ENCODE measurements at places on chromosomes 1 and 21.

DNA sequence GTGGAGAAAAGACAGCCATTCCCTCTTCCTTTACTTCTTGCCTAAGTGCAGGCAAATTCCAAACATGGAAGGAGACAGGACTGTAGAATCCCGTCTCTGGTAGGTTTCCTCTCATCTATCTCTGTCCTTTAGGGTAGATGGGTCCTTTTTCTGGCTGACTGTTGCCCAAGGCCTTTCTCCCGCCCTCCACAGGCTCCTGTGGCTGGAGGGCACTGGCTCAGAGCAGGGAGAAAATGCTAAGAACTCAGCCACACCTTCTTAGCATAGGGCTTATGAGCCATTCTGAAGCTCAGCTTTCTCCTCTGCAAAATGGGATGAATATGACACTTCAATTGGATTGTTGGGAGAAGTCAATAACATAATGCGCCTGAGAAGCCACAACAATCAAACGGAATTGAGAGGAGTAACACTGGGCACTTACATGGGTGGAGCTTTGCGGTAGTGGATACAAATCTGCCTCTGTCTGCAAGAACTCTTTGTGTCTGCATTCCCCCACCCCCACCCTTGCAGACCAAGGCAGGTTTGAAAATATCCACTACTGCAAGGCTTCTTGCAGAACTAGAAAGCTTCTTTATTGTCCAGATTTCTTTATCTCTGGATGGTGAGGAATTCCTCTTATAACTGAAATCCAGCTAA is 94.7 kb downstream of the CSMD2 start:
- no peak for DNase-seq

- no peak for DNase-seq
Measured at GRCh38 chr1:112686835-112687234, 12.4 kb downstream of the MOV10 start.

- DNase-seq: no peak
Measured at GRCh38 chr1:75334876-75335389, 200.7 kb downstream of the LHX8 start.

DNA sequence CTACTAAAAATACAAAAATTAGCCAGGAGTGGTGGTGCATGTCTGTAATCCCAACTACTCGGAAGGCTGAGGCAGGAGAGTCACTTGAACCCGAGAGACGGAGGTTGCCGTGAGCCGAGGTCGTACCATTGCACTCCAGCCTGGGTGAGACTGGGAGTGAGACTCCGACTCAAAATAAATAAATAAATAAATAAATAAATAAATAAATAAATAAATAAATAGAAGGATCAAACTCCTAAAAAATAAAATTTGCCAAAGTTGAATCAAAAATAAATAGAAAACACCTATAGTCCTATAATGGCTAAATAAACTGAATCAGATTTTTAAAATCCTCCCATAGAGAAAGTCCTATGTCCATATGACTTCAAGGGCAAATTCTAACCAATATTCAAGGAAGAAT is 15.2 kb upstream of the PEX19 start:
- DNase-seq: no peak

DNA sequence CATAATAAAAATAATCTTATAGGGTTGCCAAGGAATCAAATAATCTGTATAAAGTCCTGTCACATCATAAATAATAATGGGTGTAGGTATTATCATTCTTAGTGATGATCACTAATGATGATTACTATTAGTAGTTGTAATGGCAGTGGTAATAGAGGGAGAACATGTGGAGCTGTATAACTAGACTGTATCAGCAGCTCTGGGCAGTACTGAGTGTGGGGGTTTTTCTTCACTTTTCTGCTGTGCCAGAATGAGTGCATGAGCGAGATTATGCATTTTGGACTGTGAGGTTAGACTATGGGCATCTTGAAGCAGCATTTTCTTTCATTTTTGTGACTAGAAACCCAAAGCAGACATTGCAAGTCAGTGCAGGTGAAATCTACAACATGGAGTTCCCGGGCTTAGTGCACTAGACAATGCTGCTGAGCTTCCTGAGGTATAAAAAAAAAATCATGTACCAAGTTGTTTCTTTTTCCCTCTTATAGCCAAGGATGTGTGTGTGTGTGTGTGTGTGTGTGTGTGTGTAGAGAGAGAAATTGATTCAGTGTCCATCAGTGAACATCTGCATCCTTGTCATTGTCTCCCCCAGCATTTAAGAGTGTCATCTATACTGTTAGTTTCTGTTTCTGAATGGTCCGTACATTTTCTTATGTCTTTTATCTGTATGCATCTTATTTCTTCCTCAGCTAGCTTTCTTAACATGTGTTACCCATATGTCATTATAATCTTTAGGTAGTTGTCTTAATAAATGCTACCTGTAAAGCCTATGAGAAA is 86.6 kb downstream of the GIPC2 start:
- no peak for DNase-seq

GRCh38 chr1:233361876-233362275 is 34.4 kb downstream of the MAP3K21 start:
- DNase-seq: no peak

DNA sequence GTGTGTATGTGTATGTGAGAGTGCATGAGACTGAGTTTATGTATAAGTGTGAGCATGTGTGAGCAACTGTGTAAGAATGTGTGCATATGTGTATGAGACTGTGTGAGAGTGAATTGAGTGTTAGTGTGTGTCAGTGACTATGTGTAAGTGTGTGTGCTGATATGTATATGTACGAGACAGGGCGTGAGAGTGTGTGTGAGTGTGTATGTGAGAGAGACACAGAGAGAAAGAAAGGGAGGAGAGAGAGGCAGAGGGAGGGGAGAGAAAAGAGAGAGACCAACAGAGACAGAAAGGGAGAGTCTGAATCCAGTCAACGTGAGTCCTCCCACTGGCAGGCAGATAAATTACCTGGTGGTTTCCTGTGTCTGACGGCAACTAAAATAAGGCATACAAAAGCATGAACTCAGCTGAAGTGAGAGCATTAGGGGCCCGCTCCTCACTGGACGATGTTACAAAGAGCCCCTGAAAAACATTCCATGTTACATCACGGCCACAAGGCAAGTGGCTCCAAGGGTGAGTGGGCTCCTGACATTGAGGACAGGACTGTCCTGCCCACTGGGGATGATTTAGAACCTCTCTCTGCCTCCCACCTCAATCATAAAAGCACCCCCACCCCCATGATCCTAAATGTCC is 66.6 kb upstream of the TIAM1 start:
- DNase-seq: no peak

DNA sequence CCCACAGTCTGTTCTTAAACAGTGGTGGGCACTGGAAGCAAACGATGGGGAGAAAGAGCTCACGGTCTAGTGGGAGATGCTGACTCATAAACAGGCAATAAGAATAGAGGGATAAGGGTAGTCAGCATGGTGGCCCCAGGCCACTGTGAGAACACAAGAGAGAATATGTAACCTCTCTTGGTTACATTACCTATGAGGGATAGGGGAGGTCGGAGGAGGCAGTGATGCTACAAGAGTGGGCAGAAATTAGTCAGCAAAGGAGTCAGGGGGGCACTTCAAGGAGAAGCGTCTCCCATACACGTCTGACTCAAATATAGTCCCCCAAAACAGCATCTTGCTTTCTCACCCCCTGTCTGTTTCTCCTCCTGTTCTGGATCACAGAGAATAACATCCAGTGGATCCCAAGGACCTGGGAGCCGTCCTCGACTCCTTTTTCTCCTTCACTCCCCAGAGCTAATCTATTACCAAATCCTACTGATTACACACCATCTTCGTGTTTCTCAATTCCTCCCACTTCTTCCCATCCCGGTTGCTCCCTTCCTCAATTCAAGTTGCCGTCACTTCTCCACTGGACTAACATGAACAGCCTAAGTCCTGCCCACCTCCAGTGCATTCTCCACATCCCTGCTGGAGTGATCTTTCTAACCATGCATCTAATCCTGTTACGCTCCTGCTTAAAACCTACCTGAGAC is 2.1 kb downstream of the SLAMF8 start:
- DNase-seq: peak; percentile 74

- no peak for DNase-seq
Measured at GRCh38 chr1:38153778-38154470, 107.3 kb upstream of the POU3F1 start.

GRCh38 chr21:37460196-37460595 is 93.6 kb downstream of the DYRK1A start:
- DNase-seq: no peak

GRCh38 chr1:91706140-91706957 is 179.6 kb downstream of the TGFBR3 start:
- DNase-seq: peak; percentile 50

GRCh38 chr1:15966081-15966955 is 9.6 kb downstream of the ZBTB17 start:
- peak; percentile 67 for DNase-seq

DNA sequence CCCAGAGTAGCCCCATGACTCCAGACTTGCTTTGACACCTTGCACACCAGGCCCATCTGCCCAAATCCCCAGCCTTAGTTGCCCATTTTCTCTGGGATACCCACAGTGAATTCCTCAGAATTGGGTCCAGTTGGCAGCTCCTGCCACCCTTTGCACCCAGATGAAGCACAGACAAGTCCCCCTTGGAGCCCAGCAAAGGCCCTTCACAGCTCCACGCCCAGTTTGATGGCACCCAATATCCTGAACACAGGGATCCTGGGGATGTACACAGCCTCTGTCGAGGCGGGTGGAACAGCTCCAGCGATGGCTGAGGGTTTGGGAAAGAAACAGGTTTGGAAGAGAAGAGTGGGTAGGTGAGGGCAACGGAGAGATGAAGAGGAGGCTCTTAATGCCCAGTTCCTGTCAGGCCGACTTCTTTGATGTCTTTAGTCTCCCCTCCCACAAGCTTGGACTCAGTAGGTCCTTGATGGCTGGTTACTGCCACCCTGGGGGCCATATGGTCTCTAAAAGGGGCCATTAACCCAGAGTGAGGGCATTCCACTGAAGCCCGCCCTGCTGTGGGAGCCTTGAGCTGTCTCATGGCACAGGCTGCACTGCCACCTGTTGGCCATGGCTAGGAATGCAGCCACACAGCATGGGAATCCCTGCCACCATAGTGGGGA is 21.7 kb downstream of the TMEM53 start:
- DNase-seq: peak; percentile 40

DNA sequence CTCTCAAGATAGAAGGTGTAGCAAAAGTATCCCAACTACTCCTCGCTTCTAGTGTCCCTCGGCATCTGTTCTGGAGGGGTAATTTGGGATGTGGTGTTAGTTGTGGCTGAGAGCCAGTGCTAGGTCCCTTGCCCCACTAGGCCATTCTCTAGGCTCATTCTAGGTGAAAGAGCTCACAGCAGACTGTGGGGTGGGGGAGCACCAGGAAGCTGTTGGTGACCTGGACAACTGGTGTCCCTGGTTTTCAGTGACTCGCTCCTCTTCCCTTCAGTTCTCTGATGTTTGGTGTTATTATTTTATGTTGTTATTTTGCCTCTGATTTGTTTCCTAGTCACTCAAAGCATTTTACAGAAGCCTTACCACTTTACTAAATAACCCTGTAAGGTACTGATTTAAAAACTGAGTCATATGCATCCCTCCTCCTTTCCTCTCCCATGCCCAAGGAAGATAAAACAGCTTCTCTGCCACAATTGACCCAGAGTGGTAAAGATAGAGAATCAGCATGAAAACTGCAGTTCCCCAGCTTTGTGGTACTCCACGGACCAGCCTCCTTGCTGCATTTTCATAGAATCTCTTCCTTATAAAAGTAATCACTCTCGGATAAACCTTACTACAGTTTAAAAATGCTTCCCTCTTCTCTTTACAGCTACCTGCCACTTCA is 14.1 kb downstream of the DYRK3 start:
- no peak for DNase-seq

- DNase-seq: no peak
Measured at GRCh38 chr1:94621395-94621794, 79.8 kb upstream of the F3 start.

DNA sequence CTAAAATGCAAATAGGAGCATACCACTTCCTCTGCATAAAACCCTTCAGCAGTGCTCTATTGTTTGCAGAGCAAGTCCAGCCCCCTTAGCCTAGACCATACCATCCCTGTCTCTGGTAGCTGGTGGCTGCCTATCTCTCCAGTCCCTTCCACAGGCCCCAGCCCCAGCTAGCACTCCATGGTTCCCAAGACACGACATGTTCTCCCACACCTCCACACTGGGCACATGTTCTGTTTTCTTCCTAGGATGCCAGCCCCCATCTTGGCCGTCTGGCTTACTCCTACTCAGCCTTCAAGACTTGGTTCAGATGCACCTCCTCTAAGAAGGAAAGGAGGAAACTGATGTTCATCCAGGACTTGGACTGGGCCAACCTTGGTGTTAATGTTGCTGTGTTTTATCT is 108.4 kb downstream of the BEND5 start:
- no peak for DNase-seq

DNA sequence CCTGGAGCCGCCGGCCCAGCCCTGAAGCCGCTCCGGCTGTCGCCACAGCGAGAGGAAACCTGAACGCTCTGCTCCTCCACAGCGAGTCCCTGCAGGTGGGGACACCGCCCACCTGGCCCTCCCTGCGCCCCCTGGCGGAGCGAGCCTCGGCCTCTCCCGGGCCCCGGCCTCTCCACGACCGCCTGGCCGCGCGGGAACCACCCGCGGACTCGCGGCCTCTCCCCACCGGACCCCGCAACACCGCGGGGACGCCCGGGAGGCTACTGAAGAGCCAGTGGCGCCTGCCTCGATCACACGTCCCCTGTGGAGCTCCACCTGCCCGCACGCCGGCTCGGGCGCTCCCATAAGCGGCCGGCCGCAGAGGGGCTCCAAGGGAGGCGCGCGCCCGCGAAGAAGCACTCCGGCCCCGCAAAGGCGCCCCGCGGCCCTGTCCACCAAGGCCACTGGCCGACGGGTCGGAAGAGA is 109.6 kb downstream of the KCNN3 start:
- DNase-seq: no peak

DNA sequence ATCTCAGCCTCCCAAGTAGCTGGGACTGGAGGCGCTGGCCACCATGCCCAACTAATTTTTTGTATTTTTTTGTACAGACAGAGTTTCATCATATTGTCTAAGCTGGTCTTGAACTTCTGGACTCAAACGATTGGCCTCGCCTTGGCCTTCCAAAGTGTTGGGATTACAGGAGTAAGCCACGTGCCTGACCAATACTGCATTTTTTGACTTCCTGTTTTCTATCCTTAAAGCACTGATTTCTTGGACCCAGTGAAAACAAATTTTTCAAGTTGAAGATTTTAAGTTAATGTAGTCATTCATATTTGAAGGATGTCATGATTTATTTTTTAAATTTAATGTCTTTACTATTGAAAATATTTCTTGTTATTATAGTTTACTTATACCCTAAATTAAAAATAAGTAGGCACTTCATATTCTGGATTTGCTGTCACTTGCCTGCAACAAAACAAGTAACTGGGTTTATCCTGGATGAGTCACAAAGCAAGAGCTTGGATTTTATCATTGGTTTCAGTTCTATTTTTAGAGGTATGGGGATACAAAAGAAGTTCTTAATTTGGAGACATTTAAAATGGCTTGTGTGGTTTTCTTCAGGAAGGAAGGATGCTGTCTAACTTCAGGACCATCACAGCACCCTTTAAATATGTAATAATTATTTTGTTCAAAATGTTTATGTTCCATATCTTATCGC is 2.2 kb upstream of the VPS45 start:
- DNase-seq: peak; percentile 69

Measured in MV-4-11 (cell line).